ENCODE measurements at places on chromosomes 3 and 15. TPM values are rescaled to one million over a fixed set of nuclear protein-coding genes. Genes with fewer than 3 reads are reported as not detected.

The CCR9 gene
- not detected for total RNA-seq

The KCNAB1 gene
- total RNA-seq = under 0.01 TPM

The ISY1 gene
- 18.1 TPM for total RNA-seq

The TMEM42 gene
- total RNA-seq = 10.0 TPM

The CEMIP gene
- total RNA-seq = 29.6 TPM

The SLC28A2 gene
- total RNA-seq = not detected

The GOLGA8N gene
- 4.0 TPM for total RNA-seq

The THAP10 gene
- total RNA-seq = 1.5 TPM

The ADAMTSL3 gene
- not detected for total RNA-seq

The RGMA gene
- total RNA-seq = 0.11 TPM

The FBXW12 gene
- not detected for total RNA-seq

The ZKSCAN7 gene
- 13.4 TPM for total RNA-seq

The MITF gene
- total RNA-seq = 0.39 TPM

The XXYLT1 gene
- total RNA-seq = 29.8 TPM

The DUOXA2 gene
- not detected for total RNA-seq

The MYLK gene
- 33.9 TPM for total RNA-seq

The GOLGA8G gene
- total RNA-seq = not detected

The CHRD gene
- total RNA-seq = not detected

The GOLGA8S gene
- total RNA-seq = under 0.01 TPM

The CFAP100 gene
- not detected for total RNA-seq

The NKTR gene
- 124 TPM for total RNA-seq

The LRRC57 gene
- 22.8 TPM for total RNA-seq

The KBTBD13 gene
- not detected for total RNA-seq

The FGF7 gene
- 0.54 TPM for total RNA-seq

The SLC22A13 gene
- 2.6 TPM for total RNA-seq

The ARPIN gene
- total RNA-seq = 10.7 TPM

The MRPS22 gene
- 69.9 TPM for total RNA-seq

The LTK gene
- total RNA-seq = under 0.01 TPM

The TMEM45A gene
- 237 TPM for total RNA-seq

The SPTBN5 gene
- total RNA-seq = 3.9 TPM

The GABRR3 gene
- not detected for total RNA-seq

The GRK7 gene
- 0.11 TPM for total RNA-seq

The P4HTM gene
- 16.9 TPM for total RNA-seq

The PIK3CB gene
- 9.9 TPM for total RNA-seq

The CILP gene
- under 0.01 TPM for total RNA-seq

The C3orf85 gene
- not detected for total RNA-seq

The SERPINI2 gene
- total RNA-seq = not detected

The SKOR1 gene
- 0.79 TPM for total RNA-seq

The HCN4 gene
- total RNA-seq = under 0.01 TPM

The CRTAP gene
- 144 TPM for total RNA-seq

The LRRC58 gene
- total RNA-seq = 22.4 TPM

The FETUB gene
- not detected for total RNA-seq

The EFHB gene
- total RNA-seq = 1.6 TPM

The SLTM gene
- 55.1 TPM for total RNA-seq

The ECE2 gene
- total RNA-seq = not detected

The EPHA6 gene
- total RNA-seq = not detected

The GASK1A gene
- total RNA-seq = 24.3 TPM

The DNAJC19 gene
- 24.7 TPM for total RNA-seq

The PCSK6 gene
- total RNA-seq = 5.5 TPM

The NUP210 gene
- total RNA-seq = not detected

All from placental epithelial cell (primary cell).